Amniotic stem cell (primary cell): ENCODE measurements at places on chromosomes 16 and 17.

- DNase-seq, result no peak
Observed at GRCh38 chr17:29115961-29116803, 64.0 kb downstream of the MYO18A start.

- DNase-seq, result no peak
Observed at GRCh38 chr16:79370736-79371135, 229.8 kb downstream of the MAF start.

GRCh38 chr16:56409195-56409594 is 16.1 kb downstream of the AMFR start:
- DNase-seq, result no peak

- DNase-seq, result no peak
Observed at GRCh38 chr17:79609049-79609589, 1.7 kb downstream of the RBFOX3 start.

DNA sequence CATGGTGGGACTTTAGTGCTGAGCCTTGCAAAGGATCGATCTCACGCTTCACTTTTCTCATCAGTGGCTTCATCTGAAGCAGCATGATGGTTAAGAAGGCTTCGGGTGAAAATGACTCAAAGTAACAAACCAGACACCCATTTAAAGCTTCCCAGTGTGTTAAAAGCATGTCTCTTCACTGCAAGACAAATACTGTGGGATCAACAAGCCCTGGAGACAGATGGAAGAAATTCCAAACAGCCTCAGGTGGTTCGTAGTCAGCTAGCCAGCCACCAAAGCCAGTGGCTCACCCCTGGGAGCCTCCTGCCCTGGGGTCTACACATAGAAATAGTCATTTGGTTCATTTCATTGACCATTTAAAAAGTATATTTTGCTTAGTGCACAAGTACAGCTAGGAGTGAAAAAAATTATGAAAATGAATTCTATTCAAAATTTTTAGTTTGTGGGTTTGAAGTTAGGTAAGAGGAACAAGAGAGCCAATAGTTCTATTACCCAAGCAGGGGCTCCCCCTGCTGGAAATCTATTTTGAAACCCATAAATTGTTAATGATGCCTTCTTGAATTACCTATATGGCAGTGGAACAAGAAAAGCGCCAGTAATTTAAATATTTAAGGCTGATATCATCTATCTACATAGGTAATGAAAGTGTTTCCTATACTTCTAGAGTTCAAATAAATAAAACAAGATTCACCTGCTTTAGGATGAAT is 51.6 kb downstream of the PMP22 start:
- no peak for DNase-seq

GRCh38 chr16:7423434-7424044 is 90.9 kb downstream of the RBFOX1 start:
- no peak for DNase-seq

DNA sequence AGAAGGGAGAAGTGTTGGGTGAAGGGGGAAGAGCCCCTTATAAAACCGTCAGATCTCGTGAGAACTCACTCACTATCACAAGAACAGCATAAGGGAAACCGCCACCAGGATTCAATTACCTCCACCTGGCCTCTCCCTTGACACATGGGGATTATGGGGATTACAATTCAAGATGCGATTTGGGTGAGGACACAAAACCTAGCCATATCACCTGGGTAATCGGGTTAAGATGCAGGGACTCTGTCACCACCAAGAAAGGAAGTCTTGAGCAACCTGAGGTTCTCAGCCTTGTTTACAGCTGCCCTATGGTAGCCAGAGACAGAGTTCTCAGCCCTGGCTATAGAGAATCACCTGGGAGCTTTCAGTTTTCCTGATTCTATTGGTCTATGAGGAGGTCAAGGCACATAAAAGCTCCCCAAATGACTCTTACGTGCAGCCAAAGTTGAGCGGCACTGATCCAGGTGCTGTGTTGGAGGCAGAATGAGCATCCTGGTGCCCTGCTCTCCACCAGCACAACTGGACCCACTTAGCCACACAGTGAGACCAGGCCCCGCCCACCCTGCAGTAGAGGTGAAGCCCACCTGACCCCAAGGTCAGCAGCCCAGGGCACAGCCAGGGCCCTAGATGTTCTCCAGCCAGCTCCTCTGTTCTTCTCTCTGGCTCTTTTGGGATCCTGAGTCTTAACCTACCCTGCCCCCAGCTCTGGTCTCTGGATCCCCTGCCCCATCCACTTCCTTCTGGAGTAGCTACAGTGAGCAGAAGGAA is 138.5 kb upstream of the CDH5 start:
- no peak for DNase-seq

GRCh38 chr16:86396901-86397311 is 113.4 kb upstream of the FOXF1 start:
- DNase-seq, result peak; percentile 39

DNA sequence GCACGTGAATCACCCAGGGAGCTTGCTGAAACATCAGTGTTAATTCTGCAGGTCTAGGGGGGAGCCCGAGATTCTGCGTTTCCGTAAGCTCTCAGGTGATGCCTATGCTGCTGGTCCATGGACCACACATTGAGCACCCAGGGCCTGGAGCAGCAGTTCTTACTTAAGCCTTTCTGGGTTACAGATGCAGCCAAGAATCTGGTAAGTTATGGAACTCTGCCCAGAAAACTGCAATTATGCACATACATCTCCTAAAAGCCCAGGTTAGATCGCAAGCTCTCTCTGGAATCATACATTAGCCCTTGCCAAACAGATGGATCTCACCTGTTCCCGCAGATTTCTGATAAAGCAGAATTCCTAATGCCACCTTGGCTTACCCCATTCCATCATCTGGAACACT is 265.9 kb upstream of the SALL1 start:
- DNase-seq, result no peak

- DNase-seq, result no peak
Observed at GRCh38 chr17:6427279-6427781, 7.6 kb downstream of the AIPL1 start.

- no peak for DNase-seq
Observed at GRCh38 chr17:74491626-74492025, 25.2 kb downstream of the CD300A start.

DNA sequence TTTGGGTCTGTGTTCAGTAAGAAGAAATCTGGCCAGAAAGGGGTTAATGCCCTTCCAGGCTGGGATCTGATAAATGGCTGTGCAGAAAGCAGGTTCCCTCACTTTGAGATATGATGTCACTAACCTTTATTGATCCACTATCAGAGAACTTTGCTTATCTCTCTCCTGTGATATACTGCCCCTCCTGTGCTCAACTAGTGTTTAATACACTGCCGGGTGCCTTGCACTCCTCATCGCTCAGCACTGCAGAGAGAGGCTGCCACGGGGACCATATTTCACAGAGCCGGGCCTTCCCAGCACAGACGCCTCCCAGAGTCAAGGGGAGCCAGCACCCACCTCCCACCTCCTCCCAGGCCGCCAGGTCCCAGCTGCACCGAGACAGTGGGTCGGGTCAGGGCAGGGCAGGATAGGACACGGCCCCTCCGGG is 20.2 kb downstream of the ZFHX3 start:
- no peak for DNase-seq

GRCh38 chr17:51651513-51652298 is 391.4 kb downstream of the UTP18 start:
- DNase-seq, result no peak
